Activated naive CD8-positive, alpha-beta T cell treated with anti-CD3 and anti-CD28 coated beads, Interleukin-2, amount 10 ng/mL, durations not matched to agents 7 days and 5 days (primary cell): ENCODE measurements at places on chromosomes 1 and 21. TPM values are rescaled to one million over a fixed set of nuclear protein-coding genes. Genes with fewer than 3 reads are reported as not detected.

LAMC1 gene
- 0.17 TPM for total RNA-seq

DNAJC28 gene
- 1.5 TPM for total RNA-seq

LINGO4 gene
- not detected for total RNA-seq

PTGER3 gene
- 0.71 TPM for total RNA-seq

DNA sequence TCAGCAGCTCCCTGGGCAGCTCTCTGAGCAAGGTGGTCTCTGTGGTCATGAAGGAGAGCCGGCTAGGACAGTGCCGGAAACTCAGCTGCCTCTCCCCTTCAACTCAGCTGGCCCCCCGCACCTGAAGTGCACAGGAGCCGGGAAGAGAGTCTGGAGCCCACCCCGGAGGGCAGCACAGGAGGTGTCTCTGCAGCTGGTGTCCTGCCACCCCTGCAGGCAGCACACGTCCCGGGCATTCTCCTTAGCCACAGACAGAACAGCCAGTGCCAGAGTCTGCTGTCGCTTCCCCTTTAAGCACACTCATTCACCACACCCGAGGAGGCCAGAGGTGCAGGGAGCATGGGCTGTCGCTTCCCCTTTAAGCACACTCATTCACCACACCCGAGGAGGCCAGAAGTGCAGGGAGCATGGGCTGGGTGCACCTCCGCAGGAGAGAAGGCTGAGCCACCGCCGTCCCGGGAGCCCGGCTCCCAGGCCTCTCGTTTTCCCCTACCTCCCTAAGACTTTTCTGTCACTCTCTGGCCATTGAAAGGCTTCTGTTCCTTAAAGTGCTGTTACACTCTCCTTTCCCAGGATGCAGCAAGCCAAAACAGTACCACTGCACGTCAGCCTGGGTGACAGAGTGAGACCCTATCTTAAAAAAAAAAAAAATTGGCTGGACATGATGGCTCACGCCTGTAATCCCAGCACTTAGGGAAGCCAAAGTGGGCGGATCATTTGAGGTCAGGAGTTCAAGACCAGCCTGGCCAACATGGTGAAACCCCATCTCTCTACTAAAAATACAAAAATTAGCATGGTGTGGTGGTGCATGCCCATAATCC lies 16.9 kb upstream of the SAMD11 start:
- no peak overlapping the region for H3K27ac ChIP-seq
- H3K36me3 ChIP-seq, result no peaks in the 10 kb centered on the region
- DNase-seq, result peak; percentile 34
- peaks cover 5% of the 10 kb centered on the region for H3K4me1 ChIP-seq

DNA sequence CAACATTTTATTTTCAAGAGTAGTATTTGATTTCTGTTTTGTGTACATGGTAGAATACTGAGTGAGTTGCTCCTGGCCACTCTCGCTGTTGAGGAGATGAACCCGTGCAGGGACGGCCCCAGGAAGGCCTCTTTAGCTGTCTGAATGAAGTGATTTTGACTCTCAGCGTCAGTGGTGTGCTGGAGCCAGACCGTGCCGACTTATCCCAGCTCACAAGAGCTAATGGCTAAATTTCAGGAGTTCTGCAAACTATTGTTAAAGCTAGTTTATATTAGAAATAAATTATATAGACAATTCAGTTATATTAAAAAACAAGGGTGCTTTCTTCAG lies 111.2 kb upstream of the KIF26B start:
- no peaks in the 10 kb centered on the region for H3K36me3 ChIP-seq
- no peak for DNase-seq
- peaks cover 3% of the 10 kb centered on the region for H3K4me1 ChIP-seq
- H3K4me3 ChIP-seq, result no peak overlapping the region

GRCh38 chr1:216073793-216074595 lies 349.3 kb downstream of the USH2A start:
- H3K4me1 ChIP-seq, result no peaks in the 10 kb centered on the region
- H3K4me3 ChIP-seq, result no peak overlapping the region
- H3K27me3 ChIP-seq, result no peaks in the 10 kb centered on the region
- no peaks in the 10 kb centered on the region for H3K36me3 ChIP-seq

- H3K27ac ChIP-seq, result no peak overlapping the region
- no peak overlapping the region for H3K4me3 ChIP-seq
- no peaks in the 10 kb centered on the region for H3K4me1 ChIP-seq
- H3K27me3 ChIP-seq, result no peaks in the 10 kb centered on the region
- peaks cover 18% of the 10 kb centered on the region for H3K36me3 ChIP-seq
Measured at GRCh38 chr1:161784968-161785367, 18.8 kb downstream of the ATF6 start.

DNA sequence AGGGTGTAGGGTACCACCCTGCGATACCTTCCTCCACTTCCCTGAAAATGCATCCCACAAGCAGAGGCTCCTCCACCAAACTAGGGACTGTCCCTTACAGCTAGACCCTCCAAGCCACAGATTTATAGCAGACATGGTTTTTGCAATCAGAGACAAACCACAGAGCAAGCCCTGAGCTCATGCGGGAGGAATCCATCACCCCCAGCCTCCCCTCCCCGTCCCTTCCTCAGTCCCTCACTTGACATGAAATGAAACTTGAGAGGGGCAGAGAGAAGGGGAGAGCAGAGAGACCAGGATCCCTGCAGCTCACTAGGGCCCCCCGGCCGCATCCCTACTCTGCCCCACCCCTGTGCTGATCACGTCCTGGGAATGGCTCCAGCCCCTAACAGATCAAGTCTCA lies 94.9 kb downstream of the MRPL37 start:
- H3K27ac ChIP-seq, result no peak overlapping the region
- peaks cover 57% of the 10 kb centered on the region for H3K4me1 ChIP-seq
- no peak overlapping the region for H3K4me3 ChIP-seq

DNA sequence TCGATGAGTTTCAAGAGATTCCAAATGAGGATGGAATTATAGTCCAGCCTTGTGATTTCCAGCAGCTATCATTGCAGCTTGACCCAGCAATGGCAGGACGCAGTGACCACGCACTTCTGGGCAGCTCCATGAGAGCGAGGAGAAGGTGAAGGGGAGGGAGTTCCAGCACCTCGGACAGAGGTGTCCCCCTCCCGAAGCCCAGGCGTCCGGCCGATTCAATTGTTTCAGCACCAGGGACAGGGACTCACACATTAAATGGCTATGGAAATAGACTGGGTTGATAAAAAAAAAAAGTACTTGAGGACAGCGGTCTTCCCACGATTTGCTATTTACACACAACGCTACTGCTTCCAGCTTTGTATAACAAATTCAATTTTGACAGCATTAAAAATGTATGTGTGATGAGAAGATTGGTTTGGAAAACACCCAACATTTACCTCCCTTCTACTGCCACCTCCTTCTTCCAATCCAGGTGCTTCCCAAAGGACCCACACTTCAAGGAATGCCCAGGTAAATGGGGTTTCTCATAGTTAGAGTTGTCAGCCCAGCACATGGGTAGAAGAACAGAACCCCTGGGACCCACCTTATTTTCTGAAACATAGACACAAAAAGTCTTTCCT lies 71.8 kb downstream of the DISP3 start:
- peak; percentile 60 for DNase-seq
- H3K36me3 ChIP-seq, result no peaks in the 10 kb centered on the region
- peaks cover 16% of the 10 kb centered on the region for H3K27me3 ChIP-seq
- no peak overlapping the region for H3K4me3 ChIP-seq

DNA sequence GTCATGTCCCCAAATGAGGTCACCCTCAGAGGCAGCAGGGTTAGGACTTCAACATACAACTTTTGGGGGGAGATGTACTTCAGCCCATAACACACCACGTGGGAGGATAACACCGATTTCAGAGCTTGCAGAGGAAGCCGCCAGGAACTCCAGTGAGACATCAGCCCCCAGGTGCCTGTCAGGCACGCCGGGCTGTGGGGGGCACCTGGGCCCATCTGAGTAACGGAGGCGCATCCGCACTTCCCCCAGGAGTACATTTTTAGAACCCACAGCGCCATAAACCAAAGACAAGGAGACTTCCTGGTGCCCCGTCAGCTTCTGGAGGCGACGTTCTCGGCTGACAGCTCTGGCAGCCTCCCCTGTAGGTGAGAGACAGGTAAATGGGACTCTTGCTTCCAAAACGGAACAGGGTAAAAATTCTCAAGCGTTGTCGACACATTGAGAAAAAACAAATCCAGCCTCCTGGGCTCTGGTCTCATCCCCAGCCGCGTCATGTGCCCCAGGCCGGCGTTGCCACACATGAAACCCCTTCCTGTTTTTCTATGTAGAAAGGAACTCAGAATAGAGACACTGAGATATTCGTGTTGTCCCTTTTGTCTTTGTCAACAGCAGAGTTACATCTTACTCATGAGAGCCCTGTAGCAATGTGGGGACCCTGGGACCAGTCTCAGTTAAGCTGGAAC lies 93.3 kb downstream of the PDE9A start:
- no peaks in the 10 kb centered on the region for H3K36me3 ChIP-seq
- peak overlapping the region; percentile 72 for H3K4me3 ChIP-seq
- DNase-seq, result peak; percentile 70
- H3K4me1 ChIP-seq, result peaks cover 21% of the 10 kb centered on the region
- H3K27ac ChIP-seq, result peak overlapping the region; percentile 95

DNA sequence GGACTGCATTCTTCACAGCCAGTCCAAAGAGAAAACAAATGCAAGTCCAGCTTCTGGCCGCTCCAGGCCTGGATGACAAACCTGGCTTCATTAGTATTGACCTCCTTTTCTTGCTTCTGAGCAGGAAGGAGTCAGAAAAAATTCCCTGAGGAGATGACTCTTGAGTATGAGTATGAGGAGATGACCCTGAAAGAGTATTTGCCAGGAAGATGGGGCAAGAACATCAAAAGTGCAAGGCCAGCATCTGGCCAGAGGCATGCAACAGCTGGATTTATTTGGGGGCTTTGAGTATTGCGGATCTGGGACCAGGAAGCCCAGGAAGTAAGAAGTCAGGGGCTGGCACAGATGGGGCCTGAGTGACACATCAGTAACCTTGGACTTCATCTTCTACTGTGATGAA lies 113.9 kb downstream of the GLIS1 start:
- DNase-seq, result no peak

GRCh38 chr1:28314547-28314941 lies 14.3 kb upstream of the MED18 start:
- H3K36me3 ChIP-seq, result no peaks in the 10 kb centered on the region
- H3K4me3 ChIP-seq, result no peak overlapping the region
- H3K27me3 ChIP-seq, result peaks cover 3% of the 10 kb centered on the region
- DNase-seq, result no peak
- peaks cover 1% of the 10 kb centered on the region for H3K4me1 ChIP-seq

GRCh38 chr1:61642475-61643232 lies 82.3 kb downstream of the TM2D1 start:
- H3K27me3 ChIP-seq, result peaks cover 4% of the 10 kb centered on the region
- no peak for DNase-seq
- no peak overlapping the region for H3K27ac ChIP-seq
- H3K36me3 ChIP-seq, result no peaks in the 10 kb centered on the region
- peaks cover 12% of the 10 kb centered on the region for H3K4me1 ChIP-seq

GRCh38 chr1:226649780-226650179 lies 89.3 kb downstream of the ITPKB start:
- DNase-seq, result peak; percentile 44
- no peak overlapping the region for H3K4me3 ChIP-seq
- peaks cover 11% of the 10 kb centered on the region for H3K36me3 ChIP-seq
- peaks cover 52% of the 10 kb centered on the region for H3K4me1 ChIP-seq
- peak overlapping the region; percentile 68 for H3K27ac ChIP-seq
- no peaks in the 10 kb centered on the region for H3K27me3 ChIP-seq
